ENCODE measurements at places on chromosomes 7 and 10.

DNA sequence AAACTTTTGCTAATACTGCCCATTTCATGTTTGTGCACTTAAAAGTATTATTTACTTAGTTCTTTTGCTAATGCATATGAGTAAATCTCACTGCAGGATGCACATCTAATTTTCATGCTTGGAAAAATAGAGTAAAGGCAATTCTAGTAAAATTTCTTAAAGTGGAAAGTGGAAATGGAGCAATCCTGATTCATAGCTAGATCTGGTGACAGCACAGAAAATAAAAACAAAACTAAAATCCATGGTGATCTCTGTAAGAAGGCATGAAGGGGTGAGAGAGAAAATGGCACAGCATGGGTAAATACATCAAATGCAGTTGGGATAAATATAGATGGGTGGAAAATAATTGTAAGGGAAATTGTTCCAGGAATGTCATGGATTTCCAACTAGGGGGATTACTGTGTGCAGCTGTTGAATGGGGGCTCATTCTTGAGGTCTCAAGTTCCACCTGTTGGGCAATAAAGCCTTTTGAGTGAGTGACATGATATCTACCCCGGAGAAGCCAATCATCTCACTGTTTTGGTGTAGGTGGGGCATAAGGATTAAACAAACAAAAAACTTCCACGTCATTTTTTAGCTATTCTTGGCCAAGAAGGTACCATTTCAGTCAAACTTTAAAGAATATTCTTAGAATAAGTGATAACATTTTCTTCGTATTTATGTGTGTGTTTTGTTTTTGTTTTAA is 1.7 kb upstream of the MCU start:
- no peak for DNase-seq

GRCh38 chr7:27251136-27251651 is 8.6 kb downstream of the EVX1 start:
- DNase-seq = no peak

DNA sequence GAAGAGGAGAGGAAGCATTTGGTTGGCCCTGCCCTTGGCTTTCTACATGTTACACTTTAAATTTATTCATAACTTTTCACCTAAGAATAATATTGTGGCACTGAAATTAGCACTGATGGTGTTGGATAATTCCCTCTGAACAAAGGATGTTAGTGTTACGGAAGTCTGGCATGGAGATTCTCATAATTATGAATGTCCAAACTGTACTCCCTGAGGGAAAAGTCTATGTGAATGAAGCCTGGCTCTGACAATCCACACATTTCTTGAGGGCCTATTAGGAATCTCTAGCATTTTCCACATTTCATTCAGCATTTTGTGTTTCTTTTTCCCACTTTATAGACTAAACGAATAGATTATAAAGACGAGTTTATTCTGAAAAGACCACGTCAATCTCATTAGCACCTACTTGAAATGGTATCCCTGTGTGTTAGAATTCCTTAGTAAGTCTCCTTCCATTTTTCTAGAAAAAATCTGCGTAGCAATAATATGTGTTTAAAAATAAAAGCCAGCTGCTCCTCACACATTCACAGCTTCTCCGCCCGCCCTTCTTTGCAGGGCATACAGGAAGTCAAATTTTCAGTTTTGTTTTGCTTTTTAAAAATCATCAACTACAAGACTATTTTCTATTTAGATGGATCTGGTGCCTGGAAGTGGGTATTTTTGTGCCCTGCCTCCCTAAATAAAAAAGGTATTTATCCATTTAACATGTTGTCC is 131.8 kb upstream of the PALS2 start:
- no peak for DNase-seq

- DNase-seq = no peak
These were observed 26.9 kb downstream of the ABLIM1 start for GRCh38 chr10:114631090-114631665.

GRCh38 chr10:26486304-26486703 is 48.2 kb downstream of the APBB1IP start:
- no peak for DNase-seq

GRCh38 chr10:88292185-88292514 is 291.0 kb downstream of the RNLS start:
- DNase-seq = no peak

DNA sequence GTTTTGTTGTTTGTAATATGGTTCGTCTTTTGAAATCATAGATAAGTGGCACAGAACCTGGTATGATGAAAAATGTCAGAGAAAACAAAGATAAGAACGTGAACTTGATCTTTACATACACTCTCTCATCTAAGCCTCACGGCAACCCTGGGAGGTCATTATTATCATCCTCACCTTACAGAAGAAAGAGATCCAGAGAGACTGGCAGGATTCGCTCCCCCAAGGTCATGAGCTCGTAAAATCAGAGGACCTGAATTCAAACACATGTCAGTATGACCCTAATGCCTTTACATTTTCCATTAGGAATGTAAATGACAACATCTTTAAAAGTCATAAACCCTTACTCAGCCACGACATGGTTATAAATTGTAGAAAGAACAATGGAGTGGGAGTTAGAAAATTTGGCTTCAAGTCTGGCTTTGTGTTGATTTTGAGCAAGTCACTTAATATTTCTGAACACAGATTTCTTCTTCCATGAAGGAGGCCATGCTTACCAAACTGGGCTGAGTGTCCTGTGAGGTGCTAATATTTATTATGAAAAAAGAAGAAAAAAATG is 35.9 kb downstream of the HIPK2 start:
- no peak for DNase-seq

Data from dorsolateral prefrontal cortex (tissue), 122 donors.